T-helper 2 cell (primary cell): ENCODE measurements at places on chromosomes 13 and 19.

DNA sequence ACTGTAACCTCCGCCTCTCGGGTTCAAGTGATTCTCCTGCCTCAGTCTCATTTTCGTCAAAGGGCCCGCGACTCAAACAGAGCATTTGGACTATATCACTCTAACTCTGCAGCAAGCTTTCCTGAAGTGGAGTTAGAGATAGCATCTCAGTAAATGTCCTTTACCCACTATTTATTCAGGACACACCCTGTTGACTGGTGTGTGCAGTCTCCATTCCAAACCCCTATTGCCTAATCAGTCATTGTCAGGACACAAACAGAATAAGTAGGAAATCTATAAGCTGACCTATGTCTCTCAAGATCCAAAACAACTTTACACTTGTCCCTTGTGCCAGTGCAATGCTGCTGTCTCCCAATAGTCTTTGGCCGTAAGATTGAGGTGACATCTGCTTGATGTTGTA lies 1.4 kb downstream of the ZNF222 start:
- DNase-seq: no peak

- no peak for DNase-seq
Observed at GRCh38 chr13:110648146-110648819, 32.9 kb downstream of the NAXD start.

DNA sequence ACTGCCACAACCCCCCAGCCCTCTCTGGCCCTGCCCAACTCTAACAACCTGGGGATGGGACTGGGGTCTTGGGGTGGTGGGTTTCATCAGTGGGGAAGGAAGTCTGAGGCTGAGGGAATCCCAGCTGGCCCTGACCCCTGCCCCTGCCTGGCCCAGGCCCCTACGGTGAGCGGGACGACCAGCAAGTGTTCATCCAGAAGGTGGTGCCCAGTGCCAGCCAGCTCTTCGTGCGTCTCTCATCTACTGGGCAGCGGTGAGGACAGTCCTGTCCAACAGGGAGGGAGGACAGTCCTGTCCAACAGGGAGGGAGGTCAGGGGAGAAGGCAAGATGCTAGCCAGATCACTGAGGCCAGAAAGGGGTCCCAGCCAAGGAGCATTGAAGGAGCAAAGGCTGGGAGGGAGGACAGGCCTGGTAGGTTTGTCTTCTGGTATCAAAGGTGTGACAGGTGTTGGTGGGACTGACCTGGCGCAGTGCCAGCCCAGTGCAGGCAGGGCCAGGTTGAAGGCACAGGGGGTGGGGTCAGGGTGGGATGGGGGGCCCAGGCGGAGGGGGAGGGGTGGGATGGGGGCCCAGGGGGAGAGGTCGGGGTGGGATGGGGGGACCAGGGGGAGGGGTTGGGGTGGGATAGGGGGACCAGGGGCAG lies 12.1 kb upstream of the LTBP4 start:
- DNase-seq: no peak

GRCh38 chr19:45710356-45711130 lies 18.1 kb downstream of the QPCTL start:
- DNase-seq: no peak

DNA sequence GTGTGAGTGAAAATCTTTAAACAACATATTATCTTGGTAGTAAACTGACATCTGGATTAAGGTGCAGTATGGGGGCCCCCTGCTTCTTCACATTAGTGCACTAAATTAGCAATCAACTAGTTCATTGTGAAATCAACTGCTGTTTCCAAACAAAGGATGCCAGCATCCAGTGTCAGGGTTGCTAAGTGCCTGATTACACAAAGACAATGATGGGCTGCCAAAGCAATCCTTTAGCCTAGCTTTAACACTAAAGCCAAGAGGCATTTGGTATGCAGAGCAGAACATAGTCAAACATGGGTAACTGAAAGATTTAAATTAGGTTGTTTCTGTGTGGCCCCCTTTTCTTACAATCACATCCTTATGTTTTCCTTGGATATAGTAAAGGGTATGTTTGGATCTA lies 543.1 kb upstream of the SLITRK5 start:
- DNase-seq: no peak

DNA sequence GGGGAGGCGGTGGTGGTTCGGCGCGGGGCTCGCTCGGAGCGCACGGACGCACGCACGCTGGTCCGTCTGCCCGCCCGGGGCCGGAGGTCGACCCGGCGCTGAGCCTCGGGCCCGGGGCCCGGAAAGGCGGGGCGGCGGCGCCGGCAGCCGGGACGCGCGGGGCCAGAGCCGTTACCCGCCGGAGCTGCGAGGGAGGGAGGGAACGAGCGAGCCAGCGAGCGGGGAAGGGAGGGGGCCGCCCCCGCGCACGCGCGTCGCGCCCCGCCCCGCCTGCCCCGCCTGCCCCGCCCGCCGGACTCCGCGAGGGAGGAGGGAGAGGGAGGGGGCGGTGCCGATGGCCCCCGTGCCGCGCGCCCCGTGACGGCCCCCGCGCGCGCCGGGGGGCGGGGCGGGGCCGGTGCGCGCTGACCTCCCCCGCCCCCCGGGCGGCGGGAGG lies 15.0 kb downstream of the CIC start:
- peak; percentile 84 for DNase-seq

DNA sequence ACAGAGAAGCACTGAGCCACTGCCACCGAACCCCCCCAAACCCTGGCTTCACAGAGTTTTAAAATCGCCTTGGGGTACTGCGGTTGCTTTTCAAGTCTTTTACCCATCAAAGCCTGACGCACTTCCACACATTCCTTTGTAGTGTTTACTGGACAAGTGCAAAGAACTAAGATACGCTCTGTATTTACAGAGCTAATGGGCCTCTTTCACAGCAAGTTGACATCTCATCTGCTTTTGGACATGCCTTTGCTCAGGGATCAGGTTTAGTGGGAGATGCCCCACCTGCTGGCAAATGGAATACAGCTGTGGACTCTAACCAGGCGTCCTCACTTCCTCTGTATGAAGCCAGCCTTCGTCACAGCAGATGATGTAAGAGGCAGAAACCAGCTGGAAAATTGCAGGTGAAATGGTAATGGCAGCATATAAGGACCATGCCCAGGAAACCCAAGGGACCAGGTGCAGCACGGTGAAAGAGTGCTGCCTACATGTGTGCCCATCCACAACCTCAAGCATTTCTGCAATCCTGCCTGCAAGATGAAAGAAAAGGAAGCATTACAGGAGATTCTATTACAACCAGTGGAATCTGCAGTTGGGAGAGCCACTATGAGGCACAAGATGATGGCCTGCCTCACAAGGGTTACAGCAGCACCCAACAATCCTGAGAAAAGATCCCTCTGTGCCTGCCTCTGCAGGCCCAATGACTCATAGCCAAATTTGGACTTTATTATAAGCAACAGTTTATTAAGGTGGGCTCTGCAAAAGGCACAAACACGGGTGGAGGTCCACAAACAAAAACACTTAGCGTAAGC lies 34.7 kb downstream of the BRD4 start:
- no peak for DNase-seq

DNA sequence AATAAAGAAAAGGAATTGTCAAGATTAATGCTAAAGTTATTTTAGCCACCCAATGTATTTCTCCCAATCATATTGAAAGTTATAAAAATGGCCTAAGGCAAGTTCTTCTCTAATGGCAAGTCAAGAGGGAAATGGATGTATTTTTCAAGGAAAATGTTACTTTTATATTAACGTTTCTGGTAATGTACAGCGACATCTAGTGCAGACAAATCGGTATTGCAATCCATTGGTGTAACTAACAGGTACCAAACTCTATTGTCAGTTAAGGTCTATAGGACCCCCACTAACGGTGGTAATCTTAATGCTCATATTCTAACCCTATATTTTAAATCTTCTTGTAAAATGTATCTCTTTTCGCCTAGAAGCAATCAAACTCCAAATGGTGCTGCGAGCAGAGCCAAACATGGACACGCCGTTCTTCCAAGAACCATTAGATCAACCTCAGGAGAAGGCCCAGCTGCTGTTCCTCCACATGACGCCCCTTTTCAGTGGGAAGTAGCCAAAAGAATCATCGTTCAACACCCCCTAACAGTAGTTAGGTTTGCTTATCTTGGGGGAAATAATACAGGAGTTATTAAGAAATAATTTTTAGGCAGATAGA lies 98.5 kb upstream of the PABPC3 start:
- no peak for DNase-seq

DNA sequence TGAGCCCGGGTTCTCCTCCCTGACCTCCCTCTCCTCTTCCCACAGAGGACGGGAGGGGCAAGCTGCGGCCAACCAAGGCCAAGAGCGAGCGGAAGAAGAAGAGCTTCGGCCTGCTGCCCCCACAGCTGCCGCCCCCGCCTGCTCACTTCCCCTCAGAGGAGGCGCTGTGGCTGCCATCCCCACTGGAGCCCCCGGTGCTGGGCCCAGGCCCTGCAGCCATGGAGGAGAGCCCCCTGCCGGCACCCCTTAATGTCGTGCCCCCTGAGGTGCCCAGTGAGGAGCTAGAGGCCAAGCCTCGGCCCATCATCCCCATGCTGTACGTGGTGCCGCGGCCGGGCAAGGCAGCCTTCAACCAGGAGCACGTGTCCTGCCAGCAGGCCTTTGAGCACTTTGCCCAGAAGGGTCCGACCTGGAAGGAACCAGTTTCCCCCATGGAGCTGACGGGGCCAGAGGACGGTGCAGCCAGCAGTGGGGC lies 162.2 kb downstream of the KDM4B start:
- no peak for DNase-seq

DNA sequence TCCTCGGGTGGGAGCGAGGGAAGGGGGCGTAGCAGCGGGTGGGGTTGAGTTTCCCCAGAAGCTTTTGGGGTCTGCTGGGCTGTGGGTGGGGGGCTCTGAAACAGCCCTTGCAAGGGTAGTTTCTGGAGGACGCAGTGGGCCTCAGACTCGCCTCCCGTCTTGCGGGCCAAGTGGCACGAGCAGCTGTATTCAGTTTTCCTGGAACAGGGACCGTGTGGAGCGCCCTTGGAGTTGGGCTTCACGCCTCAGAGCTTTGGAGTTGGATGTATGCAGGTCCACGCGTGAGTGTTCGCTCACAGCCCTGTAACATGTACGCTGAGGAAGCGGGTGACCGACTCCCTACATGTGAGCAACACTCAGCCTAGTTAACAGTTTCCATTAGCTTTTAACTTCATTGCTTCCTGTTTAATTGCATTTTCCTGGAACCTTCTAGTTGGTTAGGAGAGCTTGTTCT lies 603 bp downstream of the TM9SF2 start:
- DNase-seq: peak; percentile 55

DNA sequence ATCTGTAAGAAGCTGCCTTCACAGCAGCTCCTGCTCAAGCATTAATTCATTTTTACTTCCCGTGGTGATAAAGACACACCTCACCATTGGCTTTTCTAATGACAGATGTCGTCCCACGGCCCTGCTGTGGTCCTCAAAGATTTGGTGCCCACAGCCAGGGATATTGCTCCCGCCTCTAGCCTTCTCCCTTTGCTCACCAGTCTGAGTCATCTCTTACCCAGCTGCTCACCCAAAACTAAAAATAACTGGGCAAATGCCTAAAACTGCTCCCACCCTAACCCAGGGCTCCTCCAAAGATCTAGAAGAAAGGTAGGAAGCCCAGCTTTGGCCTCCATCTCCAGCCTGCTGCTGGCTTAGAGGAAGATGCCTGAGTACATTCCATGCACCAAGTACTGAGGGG lies 371.1 kb upstream of the ZNF507 start:
- no peak for DNase-seq

- DNase-seq: peak; percentile 57
Observed at GRCh38 chr19:32873247-32873959, 3.8 kb upstream of the SLC7A9 start.

GRCh38 chr13:30409886-30410704 lies 12.2 kb upstream of the UBE2L5 start:
- DNase-seq: no peak

DNA sequence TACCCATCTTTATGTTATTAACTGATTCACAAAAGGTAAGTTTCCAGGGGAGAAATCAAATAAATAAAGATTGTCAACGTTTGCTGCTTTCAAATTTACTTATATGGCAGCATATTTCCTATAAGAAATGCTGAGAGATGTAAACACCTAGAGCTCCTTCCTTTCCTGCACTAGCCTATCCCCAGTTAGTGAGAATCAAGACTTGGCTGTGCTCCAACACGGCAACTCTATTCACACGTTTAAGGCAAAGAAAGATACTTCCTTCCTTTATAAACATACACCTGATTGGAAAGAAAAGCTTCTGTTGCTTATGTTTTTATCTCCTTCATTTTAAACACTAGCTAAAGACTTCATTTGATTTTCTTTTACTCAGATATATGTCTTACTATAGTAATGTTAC lies 107.0 kb downstream of the PCDH9 start:
- no peak for DNase-seq

DNA sequence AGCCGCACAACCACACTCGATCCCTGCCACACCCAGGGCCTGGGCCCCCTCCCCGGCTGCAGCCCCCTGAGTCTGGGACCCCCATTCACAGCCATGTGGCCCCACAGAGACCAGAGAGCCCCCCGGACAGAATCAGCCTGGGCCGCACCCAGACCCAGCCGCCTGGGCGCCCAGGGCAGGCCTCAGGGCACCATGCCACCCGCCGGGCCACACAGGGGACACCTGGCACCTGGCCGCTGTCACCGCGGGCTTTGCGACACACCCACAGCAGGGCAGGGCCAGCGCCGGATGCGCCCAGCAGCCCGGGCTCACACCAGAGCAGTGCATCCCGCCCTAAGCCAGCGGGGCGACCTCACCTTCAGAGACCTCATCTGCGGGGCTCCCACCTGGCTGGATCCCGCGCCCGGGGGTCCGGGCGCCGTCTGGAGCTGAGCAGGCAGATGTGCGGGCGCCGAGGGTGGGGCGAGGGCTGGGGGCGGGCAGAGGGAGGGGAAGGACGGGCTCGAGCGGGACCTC lies 443 bp downstream of the TBXA2R start:
- DNase-seq: no peak

- peak; percentile 100 for DNase-seq
Observed at GRCh38 chr19:55339105-55339888, at the start of gene KMT5C. Gene KMT5C, plus strand, starts transcription at chr19:55339876. Its CDS starts 2,061 bp downstream, at chr19:55341937.

DNA sequence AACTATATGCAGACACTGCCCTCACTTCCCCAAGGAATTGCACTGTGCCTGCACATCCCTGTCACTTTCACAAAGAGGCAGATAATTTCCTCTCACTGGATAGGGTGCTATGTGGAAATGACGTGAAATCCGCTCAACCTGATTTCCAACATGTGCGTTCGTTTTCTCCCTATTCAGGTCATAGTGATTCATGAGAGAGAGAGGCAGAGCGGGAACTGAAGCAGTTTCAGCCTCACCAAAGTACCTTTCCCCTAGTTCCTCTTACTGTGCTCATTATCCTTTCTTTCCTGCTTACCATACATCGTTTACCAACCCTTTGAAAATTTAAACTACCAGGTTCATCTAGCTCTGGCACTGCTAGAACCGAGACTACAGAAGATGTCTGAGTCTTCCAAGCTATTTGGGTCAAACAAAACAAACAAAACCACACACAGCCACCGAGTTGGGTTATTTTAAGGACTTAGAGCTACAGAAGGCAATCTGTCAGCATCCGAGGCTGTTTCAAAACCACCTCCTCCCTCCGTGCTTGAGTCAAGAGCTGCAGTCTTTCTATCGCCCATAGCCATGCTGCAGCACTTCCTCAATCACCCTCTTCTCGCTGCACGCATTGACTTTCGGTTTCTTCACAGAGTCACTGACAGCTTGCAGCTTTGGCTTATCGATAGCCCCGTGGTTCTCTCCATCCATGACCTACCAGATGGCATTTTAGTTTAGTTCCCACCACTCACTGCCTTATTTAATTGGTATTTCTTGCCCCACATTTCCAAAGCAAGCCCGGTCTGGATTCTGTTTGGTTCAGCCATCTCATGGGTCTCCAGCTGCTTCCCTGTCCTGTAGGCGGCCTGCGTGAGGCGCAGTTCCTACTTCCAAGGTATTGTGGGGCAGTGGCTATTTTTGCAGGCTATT lies 1395.8 kb downstream of the EFNB2 start:
- DNase-seq: peak; percentile 16

GRCh38 chr19:50008532-50008931 lies 16.6 kb downstream of the VRK3 start:
- DNase-seq: no peak
